Smooth muscle cell of trachea (primary cell): ENCODE measurements at places on chromosomes 1 and 21. TPM values are rescaled to one million over a fixed set of nuclear protein-coding genes. Genes with fewer than 3 reads are reported as not detected.

PDPN gene
- total RNA-seq, result 0.87 and 4.5 TPM in 2 replicates

OR10T2 gene
- not detected in 2 replicates for total RNA-seq

CYP2J2 gene
- 0.29 and 0.50 TPM in 2 replicates for total RNA-seq

CD53 gene
- not detected in 2 replicates for total RNA-seq

CFHR4 gene
- under 0.01 TPM in 1 of 2 replicates, not detected in the other for total RNA-seq

TMEM269 gene
- 0.15 and 0.17 TPM in 2 replicates for total RNA-seq

COL6A1 gene
- 1,502 and 2,913 TPM in 2 replicates for total RNA-seq

CEP350 gene
- 78.8 and 87.0 TPM in 2 replicates for total RNA-seq

RGS16 gene
- total RNA-seq, result 0.29 and 0.66 TPM in 2 replicates

GLIS1 gene
- 0.58 and 1.7 TPM in 2 replicates for total RNA-seq

ALX3 gene
- not detected in 2 replicates for total RNA-seq

KCNQ4 gene
- under 0.01 TPM in 2 replicates for total RNA-seq

OR2M3 gene
- total RNA-seq, result not detected in 2 replicates

ASPM gene
- total RNA-seq, result 2.0 and 60.8 TPM in 2 replicates

DYRK3 gene
- total RNA-seq, result 31.7 and 37.2 TPM in 2 replicates

LCE2A gene
- total RNA-seq, result not detected in 2 replicates

TLR5 gene
- total RNA-seq, result 0.17 TPM in 1 of 2 replicates, not detected in the other

GPR153 gene
- total RNA-seq, result 6.4 and 26.5 TPM in 2 replicates

FHAD1 gene
- 0.33 and 0.44 TPM in 2 replicates for total RNA-seq

GADD45A gene
- total RNA-seq, result 43.1 and 69.8 TPM in 2 replicates

ANKRD35 gene
- total RNA-seq, result 3.3 and 5.5 TPM in 2 replicates

ANKRD65 gene
- 2.8 and 4.2 TPM in 2 replicates for total RNA-seq

PPIH gene
- total RNA-seq, result 9.6 and 44.7 TPM in 2 replicates

TOR1AIP2 gene
- 98.0 and 98.6 TPM in 2 replicates for total RNA-seq

SLAMF6 gene
- not detected in 2 replicates for total RNA-seq

TMEM240 gene
- 4.5 and 5.5 TPM in 2 replicates for total RNA-seq

S100A14 gene
- total RNA-seq, result 0.33 TPM in 1 of 2 replicates, not detected in the other

IQCC gene
- total RNA-seq, result 1.5 and 2.0 TPM in 2 replicates

ZNF496 gene
- total RNA-seq, result 19.9 and 22.2 TPM in 2 replicates

AIM2 gene
- 0.58 TPM in 1 of 2 replicates, not detected in the other for total RNA-seq

CYP4A11 gene
- total RNA-seq, result not detected in 2 replicates
